GM03348 (cell line): ENCODE measurements at places on chromosomes 5 and 9.
A peak's percentile ranks its signal among the peaks of the same experiment; 100 is the strongest.

DNA sequence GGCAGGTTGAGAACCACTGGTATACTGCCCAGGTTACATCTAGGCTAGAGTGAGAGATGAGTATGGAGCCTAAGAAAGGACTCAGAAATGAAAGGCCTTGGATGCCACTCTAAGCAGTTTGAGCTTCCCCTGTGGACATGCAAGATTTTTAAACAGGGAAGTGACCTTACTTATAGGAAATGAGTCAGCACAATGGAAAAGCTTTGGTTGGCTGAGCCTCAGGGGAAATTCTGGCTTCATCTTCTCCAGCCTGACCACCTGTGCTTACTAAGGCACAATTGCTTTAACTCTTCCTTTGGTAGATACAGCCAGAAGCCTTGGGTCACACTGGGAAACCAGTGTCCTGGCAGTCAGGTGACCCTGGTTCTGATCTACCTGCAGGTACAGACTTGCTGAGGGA is 380.2 kb upstream of the ZNF462 start:
- no peak for DNase-seq

DNA sequence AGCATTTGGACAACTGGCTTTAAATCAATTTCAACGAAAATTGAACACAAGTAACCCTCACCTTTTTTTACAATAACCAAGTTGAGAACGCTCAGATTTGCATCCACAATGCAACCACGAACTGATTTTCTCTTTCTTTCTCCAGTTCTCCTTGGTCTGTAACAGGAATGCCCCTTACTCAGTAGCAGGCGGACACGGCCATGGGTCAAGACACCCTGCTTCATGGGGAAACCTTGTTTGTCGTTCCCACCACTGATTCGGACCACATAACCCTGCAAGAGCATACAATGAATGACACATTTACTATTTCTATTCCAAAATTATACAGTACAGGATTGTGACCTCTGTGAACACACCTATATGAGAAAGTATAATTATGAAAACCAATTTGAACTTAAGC is 1.4 kb downstream of the RPS6 start:
- DNase-seq: no peak

DNA sequence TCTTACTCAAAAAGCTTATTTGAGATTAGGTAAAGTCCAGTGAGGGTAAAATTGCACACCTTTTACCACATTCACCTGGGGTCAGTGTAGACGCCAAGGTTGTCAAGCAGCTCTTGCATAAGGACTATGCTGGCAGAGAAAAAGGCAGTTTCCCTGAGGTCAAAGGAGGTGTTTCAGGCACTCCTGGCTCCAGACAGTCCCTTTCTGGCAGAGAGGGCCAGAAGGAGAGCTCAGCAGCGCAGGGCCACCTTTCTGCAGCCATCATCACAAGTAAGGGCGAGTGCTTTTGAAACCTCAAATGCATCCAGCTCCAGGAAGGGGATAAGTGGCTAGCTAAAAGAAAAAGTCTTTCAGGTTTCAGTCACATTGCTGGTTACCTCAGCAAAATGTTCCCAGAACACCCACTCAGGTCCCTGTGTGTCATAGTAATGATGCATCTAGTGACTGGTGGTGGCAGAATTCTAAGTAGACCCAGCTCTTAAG is 16.7 kb upstream of the IL13 start:
- no peak for DNase-seq

GRCh38 chr9:110446171-110446570 is 108.5 kb upstream of the TXNDC8 start:
- no peak for DNase-seq

DNA sequence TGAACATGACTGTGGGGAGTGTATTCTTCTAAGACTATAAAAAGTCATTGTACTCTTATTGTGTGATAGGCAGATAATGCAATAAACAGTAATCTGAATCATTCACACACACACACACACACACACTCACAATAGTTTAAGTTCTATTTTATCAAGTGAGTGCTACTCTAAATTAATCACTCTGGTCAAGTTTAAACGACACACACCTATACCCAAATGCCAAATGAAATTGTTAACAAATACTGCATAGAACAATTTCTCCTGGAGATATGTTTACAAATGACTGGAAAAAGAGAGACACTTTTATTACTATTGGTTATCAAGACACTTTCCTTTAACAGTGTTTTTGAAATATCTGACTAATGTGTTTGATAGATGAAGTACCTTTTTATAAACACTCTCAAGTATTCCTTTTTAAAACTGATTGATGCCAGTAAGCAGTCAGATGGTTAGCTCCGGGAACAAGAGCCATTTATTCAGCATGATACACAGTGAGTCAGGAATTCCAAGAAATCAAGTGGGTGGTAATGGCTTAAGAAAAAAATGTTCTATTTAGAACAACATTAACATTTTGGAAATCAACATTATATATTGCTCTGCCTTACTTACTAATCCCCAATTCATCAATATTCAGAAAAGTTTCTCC is 521.6 kb upstream of the ST8SIA4 start:
- DNase-seq: peak; percentile 27

- no peak for DNase-seq
Observed at GRCh38 chr9:124209279-124209678, 48.5 kb upstream of the NEK6 start.

- DNase-seq: no peak
Observed at GRCh38 chr5:151113651-151114050, 32.8 kb upstream of the TNIP1 start.

DNA sequence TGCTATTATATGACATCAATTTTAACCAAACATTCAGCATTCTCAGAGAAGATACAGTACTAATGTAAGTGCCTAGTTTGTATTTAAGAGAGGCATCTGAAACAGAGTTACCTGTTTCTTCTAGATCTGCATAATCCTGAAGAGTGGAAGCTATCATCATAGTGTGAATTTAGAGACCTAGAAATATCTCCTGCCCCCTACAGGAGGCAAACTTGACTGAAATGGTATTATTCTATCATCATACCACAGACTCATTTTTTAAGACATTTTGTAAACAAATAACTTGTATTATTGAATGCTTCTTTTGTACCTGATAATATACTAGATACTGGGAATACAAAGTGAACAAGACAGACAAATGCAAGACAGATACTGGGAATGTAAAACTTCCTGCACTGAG is 216.8 kb upstream of the RPS23 start:
- DNase-seq: peak; percentile 6

GRCh38 chr9:119522381-119522780 is 153.1 kb upstream of the BRINP1 start:
- no peak for DNase-seq

GRCh38 chr9:136587145-136587943 is 41.5 kb upstream of the NOTCH1 start:
- peak; percentile 78 for DNase-seq

DNA sequence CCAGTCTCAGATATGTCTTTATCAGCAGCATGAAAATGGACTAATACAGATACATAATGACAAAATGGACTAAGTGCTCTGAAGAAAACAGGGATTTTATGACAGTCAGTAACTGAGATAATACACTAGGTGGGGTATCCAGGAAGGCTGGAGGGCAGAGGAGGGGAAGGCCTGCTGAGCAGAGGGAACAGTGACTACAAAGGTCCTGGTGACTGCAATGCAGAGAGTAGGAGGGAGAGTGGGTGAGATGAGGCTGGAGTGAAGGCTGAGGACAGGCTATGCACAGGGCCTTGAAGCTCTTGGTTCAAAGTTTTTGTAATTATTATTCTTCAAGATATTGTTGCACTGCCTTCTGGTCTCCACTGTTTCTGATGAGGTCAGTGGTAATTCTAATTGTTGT is 4.9 kb downstream of the ACOT12 start:
- DNase-seq: no peak

DNA sequence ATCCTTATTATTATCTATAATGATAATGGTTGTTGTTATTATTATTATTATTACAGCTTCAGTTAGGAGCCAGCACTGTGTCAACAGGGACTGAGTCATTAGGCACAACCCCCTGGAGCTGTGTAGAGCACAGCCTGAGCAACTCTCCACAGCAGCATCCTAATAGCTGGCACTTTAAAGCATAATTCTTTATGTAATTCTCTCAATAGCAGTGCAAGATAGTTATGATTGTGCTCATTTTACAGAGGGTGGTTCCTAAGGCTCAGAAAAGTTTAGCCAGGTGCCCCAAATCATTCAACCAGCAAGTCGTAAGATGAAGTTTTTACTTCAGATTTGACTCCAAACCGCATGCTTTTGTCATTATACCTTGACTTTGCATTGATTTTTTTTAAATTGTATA is 390.3 kb downstream of the ANXA1 start:
- no peak for DNase-seq

- DNase-seq: peak; percentile 24
Observed at GRCh38 chr5:69167493-69167855, 524 bp downstream of the CCNB1 start.

DNA sequence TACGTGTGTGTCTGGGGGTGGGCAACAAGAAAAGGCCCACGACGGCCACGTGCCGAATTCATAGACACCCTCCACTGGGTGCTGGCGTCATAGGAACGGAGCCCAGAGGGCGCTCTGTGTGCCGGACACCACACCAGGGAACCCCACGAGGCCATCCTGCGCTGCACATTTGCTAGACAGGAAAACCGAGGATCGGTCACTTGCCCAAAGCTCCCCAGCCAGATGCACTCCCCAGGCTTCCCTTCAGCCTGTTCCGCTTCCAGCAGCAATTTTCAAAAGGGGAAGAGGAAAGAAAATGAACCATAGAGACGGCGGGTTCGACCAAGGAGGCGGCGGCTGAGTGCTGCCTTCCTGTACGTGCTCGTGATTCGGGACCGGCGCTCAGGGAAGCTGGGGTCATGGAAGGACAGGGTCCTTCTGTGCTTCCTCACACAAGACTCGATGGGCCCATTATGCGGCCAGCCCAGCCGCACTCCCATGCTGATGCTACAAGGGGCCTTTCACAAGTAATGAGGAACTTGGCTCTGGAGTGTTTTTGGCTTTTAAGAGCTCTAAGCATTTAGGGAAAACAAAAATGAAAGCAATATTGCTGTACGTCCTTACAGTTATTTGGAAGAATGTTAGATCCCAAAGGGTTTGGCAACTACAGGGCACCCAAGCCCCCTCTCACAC is 124.6 kb upstream of the SARDH start:
- DNase-seq: no peak

DNA sequence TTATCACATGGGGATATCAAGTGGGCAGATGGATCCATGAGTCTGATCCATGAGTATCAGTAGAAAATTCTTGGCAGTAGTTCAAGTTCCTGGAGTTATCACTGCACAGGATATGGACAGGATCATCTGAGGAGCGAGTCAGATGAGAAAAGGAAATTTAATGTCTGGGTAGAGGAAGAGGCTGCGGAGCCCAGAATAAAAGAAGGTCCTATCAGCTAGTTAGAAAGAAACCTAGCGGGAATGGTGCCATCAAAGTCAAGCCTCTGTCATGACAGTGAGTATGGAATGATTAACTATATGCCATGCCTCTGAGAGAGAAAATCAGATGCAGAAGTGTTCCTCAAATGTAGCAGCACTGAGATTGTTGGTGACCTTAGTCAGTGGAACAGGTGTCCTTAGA is 248.1 kb downstream of the PIK3R1 start:
- DNase-seq: no peak

DNA sequence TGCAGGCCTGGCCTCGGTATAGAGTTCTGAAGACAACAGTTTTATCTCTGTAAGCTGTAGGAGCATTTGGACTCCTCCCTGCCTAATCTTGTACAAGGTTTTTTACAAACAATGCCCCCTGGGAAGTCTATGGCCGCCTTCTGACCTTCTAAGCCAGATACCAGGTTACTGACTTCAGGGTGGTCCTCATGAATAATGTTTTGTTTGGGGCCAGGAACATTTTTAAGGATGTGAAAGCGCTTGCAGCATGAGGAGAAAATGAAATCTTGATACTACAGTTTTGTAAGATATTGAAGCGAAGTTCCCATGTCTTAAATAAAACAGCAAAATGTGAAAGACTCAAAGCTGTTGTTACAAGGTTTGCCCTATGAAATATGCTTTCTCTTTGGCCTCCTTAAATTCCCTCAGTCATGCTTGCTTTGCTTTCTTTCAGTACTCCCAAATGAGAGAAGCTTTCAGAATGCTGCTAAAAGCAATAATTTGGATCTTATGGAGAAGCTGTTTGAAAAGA is 5.2 kb downstream of the ANKDD1B start:
- DNase-seq: no peak

DNA sequence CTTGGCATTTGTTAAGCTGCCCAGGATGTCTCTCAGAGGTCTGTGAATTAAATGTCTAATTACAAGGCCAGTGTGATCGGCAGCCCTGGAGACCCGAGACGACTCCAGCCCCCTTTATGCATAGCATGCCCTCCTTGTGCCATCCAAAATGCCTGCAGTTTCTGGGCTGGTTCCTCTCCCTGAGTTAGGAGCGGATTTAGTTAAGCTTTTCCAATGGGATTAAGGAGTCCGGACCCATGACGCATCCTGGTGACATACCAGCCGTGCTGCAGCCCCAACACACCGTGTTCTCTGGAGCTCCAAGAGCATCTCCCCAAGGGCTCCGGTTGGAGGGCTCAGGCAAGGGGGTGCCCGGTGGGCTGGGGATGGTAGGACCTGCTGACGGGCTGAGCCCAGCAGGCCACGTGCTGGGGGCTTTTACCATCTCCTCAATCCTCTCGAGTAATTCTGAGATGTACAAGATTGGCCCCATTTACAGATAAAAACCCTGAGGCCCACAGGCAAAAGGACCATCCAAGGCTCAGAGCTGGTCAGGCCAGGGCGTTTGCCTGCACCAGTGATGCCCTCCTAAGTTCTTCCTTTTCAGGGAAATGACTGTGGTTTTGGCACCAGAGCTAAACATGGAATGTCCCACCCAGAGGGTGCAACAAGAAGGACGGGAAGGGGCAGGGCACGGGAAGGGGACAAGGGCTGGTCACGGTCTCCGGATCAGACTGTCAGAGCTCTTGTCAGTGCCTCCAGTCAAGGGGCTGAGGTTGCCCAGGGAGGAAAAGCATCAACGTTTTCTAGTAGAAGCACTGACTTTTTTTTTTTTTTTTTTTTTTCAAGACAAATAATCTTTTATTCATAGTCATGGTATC is 82.6 kb upstream of the PHYKPL start:
- no peak for DNase-seq

- no peak for DNase-seq
Observed at GRCh38 chr5:179967489-179967888, 59.8 kb upstream of the TBC1D9B start.

- DNase-seq: no peak
Observed at GRCh38 chr9:112283582-112284253, 49.7 kb downstream of the PTBP3 start.

- no peak for DNase-seq
Observed at GRCh38 chr9:7974335-7974960, 174.9 kb upstream of the DMAC1 start.

- peak; percentile 47 for DNase-seq
Observed at GRCh38 chr5:73818357-73818756, 192.4 kb downstream of the ARHGEF28 start.

GRCh38 chr9:72614067-72614466 is 92.7 kb downstream of the TMC1 start:
- DNase-seq: no peak

- no peak for DNase-seq
Observed at GRCh38 chr5:65952259-65952658, 25.9 kb downstream of the ERBIN start.

- DNase-seq: peak; percentile 90
Observed at GRCh38 chr5:136080483-136081216, 51.9 kb downstream of the TGFBI start.
